Panc1 (cell line): ENCODE measurements at places on chromosomes 3 and 15. TPM values are rescaled to one million over a fixed set of nuclear protein-coding genes. Genes with fewer than 3 reads are reported as not detected.

PLS1 gene
- total RNA-seq: 36.1 TPM

ZBTB11 gene
- 20.1 TPM for total RNA-seq

DNAH12 gene
- total RNA-seq: 0.21 TPM

SEMA6D gene
- 0.03 TPM for total RNA-seq

ACKR4 gene
- total RNA-seq: not detected

GLDN gene
- 0.57 TPM for total RNA-seq
